ENCODE measurements at places on chromosomes 7 and 10.

DNA sequence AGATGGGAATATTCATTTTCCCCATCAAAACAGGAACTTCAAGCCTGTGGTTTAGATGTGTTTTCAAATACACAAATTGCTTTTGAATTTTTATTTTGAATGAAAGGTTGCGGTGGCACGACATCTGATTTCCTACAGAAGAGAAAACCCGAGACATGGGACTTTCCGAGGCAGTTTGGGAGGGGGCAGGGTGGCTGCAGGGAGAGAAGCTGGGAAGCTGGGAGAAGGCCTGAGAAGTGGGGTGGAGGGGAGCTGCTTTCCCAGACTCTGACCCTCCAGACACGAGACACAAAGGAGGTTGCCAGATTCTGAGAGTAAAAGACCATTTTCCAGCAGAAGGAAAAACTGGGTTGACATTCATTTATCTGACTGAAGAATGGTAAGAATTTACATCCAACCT lies 19.6 kb downstream of the TMEM176A start:
- no peak for DNase-seq

DNA sequence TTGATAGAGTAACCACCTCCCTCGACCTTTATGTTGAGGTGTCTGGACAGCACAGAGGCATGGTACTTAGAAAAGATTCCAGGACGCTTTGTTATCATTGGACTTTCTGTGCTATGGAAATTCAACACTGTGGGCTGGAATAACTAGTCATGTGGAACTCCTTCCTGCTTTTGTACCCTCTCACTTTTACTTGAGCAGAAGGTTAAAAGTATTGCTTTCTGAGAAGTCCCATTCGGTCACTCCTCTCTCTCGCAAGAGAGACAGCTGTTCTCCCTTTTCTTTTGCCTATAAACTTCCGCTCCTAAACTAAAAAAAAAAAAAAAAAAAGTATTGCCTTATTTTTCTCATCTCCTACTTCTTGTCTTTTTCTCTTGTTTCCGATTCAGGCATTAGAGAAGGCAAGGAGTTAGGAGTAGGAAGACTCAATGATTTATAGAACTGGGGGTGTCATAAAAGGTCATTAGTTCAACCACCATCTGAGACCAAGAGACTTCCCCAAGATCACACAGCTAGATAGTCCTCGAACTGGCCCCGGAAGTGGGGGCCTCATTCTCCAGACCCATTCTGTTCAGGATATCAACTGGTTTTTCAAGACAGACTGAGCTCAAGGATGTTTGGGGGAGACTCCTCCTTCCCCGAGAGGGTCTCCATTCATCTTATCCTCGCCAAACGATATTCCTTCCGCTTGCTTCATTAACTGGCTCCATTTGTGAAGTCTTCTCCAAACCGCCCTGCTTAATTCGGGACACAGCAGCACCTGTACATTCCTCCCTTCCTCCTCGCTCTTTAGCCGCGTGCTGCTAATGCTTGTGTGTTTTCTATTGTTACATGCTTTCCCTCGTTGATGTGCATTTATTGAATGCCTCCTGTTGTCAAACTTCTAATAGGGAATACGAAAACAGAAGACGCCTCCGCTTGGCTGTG lies 995 bp upstream of the INPP5F start:
- DNase-seq: no peak

DNA sequence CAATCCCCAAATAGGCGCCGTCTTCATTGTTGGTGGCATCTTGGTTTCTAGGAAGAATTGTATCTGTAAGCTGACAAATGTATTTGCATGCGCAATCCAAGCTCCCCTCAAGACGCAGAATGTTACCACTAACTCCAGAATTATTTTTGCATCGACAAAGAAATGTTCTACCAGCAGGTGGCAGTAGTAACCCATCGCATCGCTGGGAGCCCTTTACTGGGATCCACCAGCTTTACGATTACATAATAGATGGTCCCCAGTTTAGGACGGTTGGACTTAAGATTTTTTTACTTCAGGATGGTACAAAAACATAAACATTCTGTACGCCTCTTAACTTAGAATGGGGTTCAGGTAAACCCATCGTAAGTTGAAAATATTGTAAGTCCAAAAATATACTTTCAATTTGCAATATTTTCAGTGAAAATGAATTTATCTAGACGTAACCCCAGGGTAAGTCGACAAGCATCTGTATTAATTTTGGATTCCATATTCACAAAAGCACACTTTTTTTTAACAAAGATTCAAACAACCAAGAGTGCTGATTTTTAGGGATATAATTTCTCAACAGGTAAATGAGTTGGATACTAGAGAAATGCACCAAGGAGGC lies 114.0 kb upstream of the COBL start:
- no peak for DNase-seq

GRCh38 chr10:116053910-116054309 lies 219.1 kb downstream of the GFRA1 start:
- DNase-seq: no peak

- DNase-seq: no peak
These were observed 53.8 kb upstream of the SLC16A12 start for GRCh38 chr10:89589101-89589720.

GRCh38 chr7:36001546-36001945 lies 151.5 kb upstream of the EEPD1 start:
- DNase-seq: no peak

- no peak for DNase-seq
These were observed 236.8 kb upstream of the LRRN3 start for GRCh38 chr7:110854166-110854565.

DNA sequence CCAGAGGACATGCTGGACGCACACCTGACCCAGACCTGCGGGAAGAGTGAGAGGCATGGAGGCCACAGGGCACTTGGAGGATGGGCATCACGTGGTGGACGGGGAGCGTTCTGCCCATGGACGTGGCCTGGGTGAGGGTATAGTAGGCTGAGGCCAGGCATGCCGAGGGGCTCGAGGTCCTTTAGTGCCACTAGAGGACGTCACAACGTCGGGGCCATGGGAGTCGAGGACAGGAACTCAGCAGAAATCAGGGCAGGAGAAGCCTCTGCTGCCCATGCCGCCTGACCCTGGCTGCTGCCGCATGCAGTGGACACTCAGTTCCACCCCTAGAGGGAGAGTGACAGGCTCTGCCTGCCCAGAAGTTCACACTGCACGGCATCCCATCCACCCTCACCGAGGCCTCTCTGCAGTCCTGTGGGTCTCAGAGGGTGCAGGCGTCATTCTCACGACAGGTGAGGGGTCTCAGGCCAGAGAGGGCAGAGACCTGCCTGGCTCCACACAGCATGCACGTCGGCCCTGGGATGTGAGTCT lies 198.7 kb downstream of the ADARB2 start:
- no peak for DNase-seq

DNA sequence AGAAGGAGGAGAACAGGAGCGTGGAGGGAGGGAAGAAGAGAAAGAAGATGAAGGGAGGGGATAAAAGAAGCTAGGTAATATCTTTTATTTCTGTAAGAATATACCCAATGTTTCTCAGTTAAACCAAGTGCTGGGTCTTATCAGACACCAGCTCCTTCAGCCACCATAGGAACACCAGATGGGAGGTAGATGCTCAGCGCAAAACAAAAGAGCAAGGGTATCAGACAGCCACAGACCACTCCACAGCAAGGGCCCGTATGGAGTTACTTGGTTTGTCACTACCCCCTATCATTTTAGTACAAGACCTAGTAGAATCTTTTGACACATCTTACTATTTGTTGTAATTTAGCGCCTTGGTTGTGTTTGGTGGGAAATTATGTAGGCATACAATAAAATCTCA lies 65.9 kb upstream of the FAM133B start:
- DNase-seq: no peak

- no peak for DNase-seq
These were observed 239.7 kb upstream of the INHBA start for GRCh38 chr7:41942468-41943093.

DNA sequence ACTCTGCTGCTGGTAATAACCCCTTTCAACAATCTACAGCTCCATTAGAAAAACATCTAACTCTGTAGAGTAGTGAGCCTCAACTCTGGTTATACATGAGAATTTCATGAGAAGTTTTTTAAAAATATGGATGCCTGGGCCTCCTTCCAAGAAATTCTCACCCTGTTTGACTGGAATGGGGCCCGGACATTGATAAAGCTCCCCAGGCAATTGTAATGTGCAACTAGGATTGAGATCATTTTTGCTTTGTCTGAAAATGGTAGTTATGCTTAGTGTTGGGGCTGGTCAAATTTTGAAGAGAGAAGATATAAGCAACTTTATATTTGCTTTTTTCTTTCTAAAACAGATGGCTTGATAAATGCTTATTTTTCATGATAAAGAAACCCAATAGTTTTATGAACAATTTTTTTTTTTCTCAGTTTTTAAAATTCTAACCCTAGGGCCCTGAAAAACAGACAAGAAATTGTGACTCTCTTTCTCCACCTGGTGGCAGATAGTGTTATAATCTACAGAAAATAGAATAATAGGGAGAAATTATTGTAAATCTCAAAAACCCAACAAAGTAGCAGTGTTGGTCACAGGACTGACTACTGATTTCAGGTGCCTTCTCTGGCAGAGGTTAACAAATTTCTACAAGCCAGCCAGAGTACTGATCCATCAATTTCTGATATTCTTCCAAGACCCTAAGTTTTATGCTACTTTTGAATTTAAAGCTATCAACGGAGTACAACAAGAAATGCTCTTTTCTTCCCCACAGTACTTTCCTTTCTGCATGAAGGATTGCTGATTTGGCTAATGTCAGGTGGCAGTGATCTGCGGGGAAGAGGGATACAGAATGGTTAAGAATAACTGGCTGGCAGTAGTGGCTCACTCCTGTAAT lies 174.8 kb downstream of the DKK1 start:
- no peak for DNase-seq

GRCh38 chr10:29636178-29636577 lies 1.4 kb upstream of the SVIL start:
- DNase-seq: no peak

DNA sequence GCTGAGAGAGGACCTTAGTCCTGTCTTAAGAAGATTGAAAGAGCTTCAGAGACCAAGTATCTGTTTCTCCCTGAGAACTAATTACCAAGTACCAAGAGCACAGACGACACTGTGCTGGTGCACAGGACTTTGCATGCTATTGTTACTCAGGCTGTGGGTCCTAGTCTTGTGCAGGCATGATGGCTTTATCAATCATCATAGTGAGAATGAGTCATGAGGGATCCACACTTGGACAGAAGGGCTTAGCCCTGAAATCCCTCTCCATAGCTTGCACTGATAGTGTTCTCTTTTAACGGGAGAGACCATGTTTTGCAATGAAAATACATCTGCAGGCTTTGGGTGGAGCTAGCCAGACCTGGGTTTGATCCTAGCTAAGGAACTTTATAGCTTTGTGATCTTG lies 93.3 kb downstream of the SORCS3 start:
- no peak for DNase-seq

DNA sequence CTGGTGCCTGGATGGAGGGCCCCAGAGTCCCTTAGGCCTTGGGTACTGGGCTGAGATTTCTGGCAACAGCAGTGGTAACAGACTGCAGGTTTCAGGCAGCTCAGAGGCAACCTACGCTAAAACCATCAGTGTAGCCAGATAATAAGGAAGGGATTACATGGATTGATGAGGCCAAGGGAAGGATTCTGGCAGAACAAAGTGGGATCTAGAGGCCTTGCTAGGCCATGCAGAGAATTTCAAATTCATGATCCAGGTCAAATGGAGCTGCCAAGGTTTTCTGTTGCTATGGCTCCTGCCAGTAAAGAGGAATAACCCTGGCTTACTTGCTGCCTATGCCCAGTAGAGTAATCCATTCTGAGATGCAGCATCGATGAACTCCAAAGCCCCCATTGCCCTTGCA lies 445.7 kb downstream of the ADRA2A start:
- DNase-seq: no peak

GRCh38 chr7:84837405-84837804 lies 349.5 kb downstream of the SEMA3D start:
- no peak for DNase-seq

DNA sequence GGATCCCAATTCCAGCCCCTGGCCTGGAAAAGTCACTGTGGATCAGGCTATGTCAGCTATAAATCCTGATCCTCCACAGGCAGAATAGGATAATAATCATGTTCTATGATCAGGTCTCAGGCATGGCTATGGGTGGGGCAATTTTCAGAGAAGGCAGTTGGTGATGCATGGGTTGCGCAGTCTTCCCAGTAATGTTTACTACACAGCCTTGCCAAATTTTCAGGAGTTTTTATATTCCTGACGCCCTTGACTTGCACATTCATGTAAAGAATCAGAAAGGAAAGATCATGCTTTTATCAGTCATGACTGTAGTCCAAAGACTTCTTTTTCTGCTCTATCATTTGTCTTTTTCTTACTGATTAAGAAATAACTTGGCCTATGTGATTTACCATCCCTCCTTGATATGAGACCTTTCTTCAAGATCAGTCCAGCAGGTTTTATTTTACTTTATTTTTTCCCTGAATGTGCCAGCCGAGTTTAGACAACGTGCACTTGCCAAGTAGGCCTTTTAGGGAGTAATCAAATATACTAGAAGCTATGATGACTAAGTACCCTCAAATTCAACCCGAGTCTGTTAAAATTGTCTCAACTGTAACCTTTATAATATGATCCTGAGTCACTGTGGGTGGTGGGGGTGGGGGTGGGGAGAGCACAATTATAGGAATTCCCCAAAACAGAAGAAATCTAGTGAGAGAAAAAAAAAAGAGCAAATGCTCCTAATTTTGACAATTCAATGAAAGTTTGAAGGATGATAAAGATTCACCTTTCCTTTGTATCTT lies 31.9 kb downstream of the ARL4A start:
- DNase-seq: no peak

GRCh38 chr10:122504610-122504950 lies 43.2 kb downstream of the HTRA1 start:
- DNase-seq: no peak

DNA sequence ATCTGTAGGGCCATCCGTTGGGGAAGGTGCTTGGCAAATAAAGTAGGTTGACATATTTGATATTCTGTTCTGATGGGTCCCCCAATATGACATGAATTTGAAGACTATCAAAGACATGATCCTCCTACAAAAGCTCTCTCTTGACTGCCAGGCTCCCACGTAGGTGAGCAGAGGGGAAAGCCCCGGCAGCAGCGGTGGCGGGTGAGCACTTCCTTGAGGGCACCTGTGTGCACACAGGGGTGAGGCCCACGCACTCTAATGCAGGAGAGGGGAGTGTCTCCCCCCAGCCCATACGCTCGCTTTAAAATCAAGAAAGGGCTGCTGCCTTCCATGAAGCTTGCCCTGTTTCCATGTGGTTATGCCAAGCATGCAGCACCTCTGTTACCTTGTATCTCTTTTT lies 100.4 kb downstream of the TAX1BP1 start:
- no peak for DNase-seq

DNA sequence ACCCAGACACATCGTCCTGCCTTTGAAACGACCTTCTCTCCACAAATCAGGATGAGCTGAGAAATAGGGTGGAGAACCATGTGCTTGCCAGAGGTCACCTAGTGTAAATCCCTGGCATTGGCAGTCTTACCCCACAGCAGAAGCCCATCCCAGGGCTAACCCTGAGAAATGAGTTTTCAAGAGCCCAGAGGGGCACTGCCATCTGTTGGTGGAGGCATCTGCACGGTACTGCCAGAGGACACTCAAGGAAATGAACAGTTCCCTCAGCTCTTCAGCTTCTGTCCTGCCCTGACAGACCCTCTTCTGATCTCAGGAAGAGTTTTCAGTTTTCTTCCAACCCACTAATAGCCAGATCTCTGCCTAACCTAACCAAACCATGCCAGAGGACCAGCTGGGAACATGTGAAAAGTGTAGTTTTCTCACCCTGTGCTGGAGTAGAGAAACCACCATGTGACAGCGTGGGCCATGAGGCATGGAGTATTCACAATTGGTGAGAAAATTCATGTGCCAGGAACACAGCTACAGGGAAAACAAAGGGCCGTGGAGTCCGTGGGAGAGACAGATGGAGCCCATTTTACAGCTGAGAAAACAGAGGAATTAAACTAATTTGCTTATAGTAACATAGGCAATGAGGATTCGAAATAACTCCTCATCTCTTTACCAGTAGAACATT lies 37.7 kb upstream of the ITPRID1 start:
- no peak for DNase-seq

Measured in activated naive CD4-positive, alpha-beta T cell treated with anti-CD3 and anti-CD28 coated beads, Interleukin-2, amount 50 U/mL, for 72 hours (primary cell).